ENCODE measurements at places on chromosomes 11 and 22. TPM values are rescaled to one million over a fixed set of nuclear protein-coding genes. Genes with fewer than 3 reads are reported as not detected.

DNA sequence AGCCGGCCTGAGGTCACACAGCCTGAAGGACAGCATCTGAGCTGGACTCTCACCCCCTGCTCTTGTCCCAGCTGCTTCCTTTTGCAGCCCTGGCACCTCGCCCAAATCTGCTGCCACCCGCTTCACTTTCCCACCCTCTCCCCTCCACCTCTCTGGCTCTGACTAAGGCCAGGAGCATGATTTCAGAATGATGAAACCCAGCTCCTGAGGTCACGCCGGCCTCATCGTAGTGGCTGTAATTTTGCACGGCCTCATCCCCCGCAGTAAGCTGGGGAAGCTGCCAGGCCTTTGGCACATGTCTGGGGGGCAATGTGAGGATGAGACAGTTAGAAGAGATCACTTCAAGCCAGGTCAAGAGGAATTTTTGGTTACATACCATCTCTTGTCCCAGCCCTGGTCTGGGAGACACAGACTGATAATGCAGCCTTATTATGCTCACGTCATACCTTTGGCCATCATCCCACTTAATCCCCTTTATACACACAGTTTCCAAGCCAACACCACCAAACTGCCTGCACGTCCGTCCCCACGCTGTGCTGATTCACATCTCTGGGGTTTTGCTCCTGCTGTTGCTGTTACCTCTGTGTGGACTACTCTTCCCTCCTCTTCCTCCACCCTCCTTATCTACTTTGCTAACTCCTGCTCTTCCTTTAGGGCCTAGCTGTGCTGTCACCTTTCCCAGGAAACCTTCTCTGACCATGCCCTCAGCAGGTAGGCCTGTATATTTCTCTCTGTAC, 58.1 kb downstream of the CHRDL2 start:
- no peaks in the 10 kb centered on the region for H3K36me3 ChIP-seq
- H3K27ac ChIP-seq = peak overlapping the region; percentile 56
- H3K4me3 ChIP-seq = no peak overlapping the region
- peaks cover 15% of the 10 kb centered on the region for H3K4me1 ChIP-seq
- H3K27me3 ChIP-seq = no peaks in the 10 kb centered on the region

The LRRC55 gene
- not detected for total RNA-seq

The MORC2 gene
- 38.6 TPM for total RNA-seq

- no peak overlapping the region for H3K27ac ChIP-seq
- no peak overlapping the region for H3K4me3 ChIP-seq
- peaks cover 20% of the 10 kb centered on the region for H3K36me3 ChIP-seq
- H3K27me3 ChIP-seq = no peaks in the 10 kb centered on the region
- peaks cover 4% of the 10 kb centered on the region for H3K4me1 ChIP-seq
Observed at GRCh38 chr11:106091480-106092123, 14.1 kb downstream of the AASDHPPT start.

GRCh38 chr11:117980720-117981119, 5.5 kb upstream of the IL10RA start:
- no peak for DNase-seq
- no peak overlapping the region for H3K4me3 ChIP-seq
- no peak overlapping the region for H3K27ac ChIP-seq
- H3K36me3 ChIP-seq = no peaks in the 10 kb centered on the region
- no peaks in the 10 kb centered on the region for H3K27me3 ChIP-seq

- H3K36me3 ChIP-seq = no peaks in the 10 kb centered on the region
- no peaks in the 10 kb centered on the region for H3K4me1 ChIP-seq
- no peak overlapping the region for H3K27ac ChIP-seq
- H3K4me3 ChIP-seq = no peak overlapping the region
Observed at GRCh38 chr22:30186510-30186909, 60.0 kb downstream of the LIF start.

The PPP2R5B gene
- total RNA-seq = 115 TPM

The PGA5 gene
- total RNA-seq = 2.0 TPM

DNA sequence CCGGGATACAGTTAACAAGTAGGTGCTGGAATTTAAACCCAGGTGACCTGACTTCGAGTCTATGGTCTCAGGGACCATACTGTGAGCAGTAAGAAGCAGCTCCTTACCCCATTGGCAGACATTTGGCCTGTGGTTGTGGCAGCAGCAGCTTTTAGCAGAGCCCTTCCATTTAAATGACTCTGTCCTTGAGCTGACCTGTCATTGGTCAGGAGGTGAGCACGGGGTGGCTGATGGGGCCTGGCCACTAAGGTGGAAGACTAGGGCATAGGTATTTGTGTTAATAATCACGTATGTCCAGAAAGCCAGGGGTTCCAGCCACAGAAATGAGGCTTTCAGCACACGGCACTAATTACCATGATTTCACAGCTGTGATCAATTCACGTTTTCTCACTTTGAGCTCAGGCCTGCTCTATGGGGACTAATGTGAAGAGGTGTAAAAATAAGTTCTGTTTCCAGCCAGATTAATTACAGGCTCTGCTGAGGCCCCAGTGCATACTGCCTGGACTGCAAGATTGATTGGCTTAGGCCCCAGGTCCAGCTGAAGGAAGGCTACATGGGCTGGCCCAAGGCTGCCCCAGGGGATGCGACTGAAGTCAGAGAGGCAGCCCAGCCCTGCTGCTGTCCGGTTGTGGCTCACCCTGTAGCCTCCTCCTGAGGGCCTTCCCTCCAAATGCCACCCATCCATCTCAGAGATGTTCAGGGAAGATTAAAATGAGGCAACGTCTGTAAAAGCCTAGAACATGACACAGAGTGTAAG, 76.0 kb downstream of the FDX1 start:
- H3K27me3 ChIP-seq = no peaks in the 10 kb centered on the region
- no peak overlapping the region for H3K27ac ChIP-seq
- no peaks in the 10 kb centered on the region for H3K4me1 ChIP-seq
- no peaks in the 10 kb centered on the region for H3K36me3 ChIP-seq

The RIC3 gene
- total RNA-seq = 5.3 TPM

GRCh38 chr11:20610825-20611224, 11.4 kb downstream of the SLC6A5 start:
- no peaks in the 10 kb centered on the region for H3K36me3 ChIP-seq
- no peaks in the 10 kb centered on the region for H3K27me3 ChIP-seq
- H3K4me3 ChIP-seq = no peak overlapping the region
- no peak overlapping the region for H3K27ac ChIP-seq
- H3K4me1 ChIP-seq = no peaks in the 10 kb centered on the region

The CHRNA10 gene
- total RNA-seq = not detected
